SIG-M5 (cell line): ENCODE measurements at places on chromosomes 3 and 15.
A peak's percentile ranks its signal among the peaks of the same experiment; 100 is the strongest.

GRCh38 chr15:75551091-75551490, 28.0 kb downstream of the PTPN9 start:
- DNase-seq, result peak; percentile 13

DNA sequence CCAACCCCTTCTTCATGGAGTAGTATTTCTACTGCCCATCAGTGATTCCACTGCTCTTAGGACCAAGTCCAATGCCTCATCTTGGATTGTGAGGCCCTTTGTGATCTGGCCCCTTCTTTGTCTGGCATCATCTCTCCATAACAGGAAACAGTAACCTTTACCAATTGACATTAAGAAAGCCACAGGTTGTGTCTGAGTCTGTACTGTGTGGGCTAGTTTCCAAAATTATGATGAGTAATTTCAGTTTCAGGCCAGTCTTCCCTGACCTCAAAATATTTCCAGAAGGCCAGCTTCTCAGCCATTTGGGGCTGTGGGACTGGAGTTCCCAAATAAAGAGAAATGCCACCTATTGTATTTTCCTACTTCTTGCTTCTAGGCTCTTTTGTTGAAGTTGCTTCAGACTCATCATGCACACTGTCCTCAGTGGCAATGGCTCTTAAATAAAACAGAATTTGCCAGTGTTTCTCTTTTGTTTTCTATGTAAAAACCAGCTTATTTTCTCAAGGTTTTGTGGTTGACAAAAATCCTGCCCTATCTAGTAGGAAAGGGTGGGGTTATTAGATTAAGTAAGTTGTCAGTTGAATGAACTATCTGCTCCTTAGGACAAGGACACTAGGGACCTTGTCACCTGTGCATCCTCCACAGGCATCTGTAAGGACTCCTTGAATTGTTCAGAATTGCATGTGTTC, 47.0 kb upstream of the ACKR4 start:
- no peak for DNase-seq

DNA sequence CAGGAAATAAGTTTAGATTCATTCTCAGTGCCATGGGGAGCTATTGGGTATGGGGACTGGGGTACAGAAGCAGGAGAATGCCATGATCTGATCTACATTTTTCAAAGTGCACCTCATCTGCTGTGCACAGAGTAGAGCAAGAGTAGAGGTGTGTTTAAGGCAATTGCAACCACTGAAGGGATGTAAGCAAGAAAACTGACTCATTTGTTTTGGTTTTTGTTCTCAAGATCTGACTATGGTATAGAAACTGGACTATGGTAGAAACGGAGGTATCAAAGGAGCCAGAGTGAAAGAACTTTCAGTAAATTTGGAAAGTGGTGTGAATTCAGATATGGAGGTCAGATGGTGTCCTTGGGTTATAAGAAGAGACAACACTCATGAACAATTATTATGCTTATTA, 86.2 kb upstream of the CMSS1 start:
- DNase-seq, result no peak

DNA sequence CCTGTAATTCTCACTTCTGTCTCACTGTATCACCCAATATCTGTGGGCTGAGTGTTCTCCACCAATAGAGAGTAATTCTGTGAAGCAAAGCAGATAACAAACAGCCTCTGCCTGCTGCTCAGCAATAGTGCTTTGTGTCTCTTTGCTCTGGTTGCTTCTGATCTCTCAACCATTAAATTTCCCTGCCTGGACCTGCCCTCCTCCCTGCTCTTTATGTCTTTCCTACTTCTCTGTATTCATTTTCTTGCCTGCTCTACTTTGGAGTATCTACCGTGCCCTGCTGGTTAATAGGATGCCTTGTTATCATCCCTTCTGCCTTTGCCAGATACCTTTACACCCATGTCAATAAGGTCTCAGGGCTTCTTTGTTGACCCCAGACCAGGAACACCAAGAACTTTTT, 102.9 kb upstream of the CGNL1 start:
- no peak for DNase-seq

GRCh38 chr15:59372352-59373211, at the start of gene MYO1E:
MYO1E (minus strand) TSS chr15:59372871; CDS start chr15:59372500, 371 bp downstream.
- no peak for DNase-seq

- no peak for DNase-seq
These were observed 580 bp upstream of the RUBCN start for GRCh38 chr3:197737319-197737649.

DNA sequence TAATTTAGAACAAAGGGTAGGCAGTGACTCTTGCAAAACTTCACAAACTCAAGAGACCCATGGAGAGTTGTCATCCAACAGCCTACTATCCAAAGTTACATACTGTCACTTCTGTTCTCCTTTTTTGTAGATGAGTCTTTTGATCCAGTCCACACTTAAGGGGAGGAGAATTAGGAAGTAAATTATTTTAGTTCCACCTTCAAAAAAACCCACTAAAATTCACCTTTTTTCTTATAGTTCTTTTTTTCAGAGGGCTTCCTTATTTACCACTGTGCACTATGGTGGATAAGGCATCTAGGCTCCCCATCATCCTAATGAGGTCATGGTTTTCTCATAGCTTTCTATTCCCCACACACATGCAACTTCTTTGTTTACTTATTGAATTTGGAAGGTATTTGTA, 8.6 kb upstream of the TCAIM start:
- no peak for DNase-seq

DNA sequence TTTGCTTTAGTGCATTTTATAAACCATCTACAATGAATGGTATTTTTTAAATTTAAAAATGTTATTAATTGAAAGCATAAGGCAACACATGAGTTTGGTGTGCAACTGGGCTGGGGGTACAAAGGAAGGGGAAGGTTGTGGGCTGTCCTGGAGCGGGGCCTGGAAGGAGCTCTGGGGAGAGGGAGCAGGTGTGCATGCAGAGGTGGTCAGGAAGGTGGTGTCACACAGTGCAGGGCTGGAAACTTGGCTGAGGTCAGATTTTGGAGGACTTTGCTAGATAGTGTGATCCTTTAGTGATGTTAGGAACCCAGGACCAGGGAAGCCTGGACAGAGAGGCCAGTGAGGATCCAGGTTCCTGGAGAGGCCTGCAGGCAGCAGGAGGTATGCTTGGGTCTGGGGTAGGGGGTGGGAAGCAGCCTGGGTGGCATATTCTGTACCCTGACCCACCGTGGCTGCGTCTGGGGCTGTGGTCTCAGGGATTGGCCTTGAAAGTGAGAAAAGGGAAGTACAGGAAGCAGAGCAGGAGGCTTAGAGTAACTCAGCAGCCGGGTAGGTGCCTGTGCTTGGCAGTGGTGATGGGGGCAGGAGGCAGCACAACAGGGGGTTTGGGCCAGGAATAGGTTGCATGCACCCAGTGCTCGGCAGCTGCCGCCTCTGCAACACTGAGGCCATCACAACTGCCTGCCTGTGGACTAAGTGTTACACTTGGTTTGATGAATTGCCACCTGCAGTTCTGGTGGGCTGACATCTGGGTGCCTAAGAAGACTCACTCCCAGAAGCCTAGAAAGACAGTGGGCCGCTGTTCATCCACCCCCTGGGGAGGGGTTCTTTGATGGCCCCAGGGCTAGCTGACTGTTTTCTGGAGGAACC, 33.0 kb downstream of the KY start:
- no peak for DNase-seq

- DNase-seq, result no peak
These were observed 54.6 kb upstream of the MYZAP start for GRCh38 chr15:57537072-57537471.

GRCh38 chr3:136920904-136921611, 36.7 kb upstream of the IL20RB start:
- DNase-seq, result no peak
